Effector memory CD8-positive, alpha-beta T cell (primary cell): ENCODE measurements at places on chromosomes 5 and 9.

DNA sequence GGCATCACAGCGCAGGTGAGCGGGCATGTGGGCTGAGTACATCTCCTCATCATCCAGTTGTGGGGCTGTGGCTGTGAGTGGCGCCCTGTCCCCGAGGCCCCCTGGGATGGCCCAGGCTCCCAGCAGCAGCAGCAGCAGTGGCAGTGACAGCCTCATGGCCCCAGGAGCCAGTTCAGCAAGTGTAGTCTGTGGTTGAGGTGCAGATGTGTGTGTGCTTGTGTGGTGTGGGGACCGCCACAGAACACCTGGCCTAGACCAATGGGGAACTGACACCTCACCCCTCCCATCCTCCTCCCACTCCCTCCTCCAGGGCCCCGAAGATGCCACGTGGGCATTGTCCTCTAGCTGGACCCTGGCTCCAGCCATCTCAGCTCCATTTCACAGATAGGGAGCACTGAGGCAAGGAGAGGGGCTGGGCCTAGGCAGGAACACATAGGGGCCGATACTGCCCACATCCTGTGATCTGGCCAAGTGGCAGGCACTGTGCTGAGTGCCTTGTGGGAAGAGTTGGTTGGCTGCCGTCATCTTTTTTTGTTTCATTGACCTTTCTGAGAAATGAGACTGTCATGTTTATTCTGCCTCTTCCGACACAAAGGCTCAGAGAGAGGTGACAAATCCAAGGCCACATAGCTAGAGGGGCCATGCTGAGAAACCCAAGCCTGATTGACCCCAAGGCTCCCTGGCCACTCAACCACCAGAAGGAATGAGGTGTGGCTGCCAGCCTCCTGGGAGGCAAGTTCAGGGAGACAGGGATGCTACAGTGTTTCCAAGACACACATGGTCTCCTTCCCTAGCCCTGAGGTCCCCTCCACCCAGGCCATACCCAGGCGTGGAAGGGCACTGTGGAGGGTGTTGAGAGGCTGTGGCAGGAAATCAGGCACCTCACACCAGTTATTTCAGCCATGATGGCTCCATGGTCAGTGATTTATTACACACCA is at the start of gene MZB1:
MZB1 (minus strand) TSS at position 213 of the 938 bp plus-strand sequence; CDS start at position 156, 57 bp downstream.
- DNase-seq, result peak; percentile 77

DNA sequence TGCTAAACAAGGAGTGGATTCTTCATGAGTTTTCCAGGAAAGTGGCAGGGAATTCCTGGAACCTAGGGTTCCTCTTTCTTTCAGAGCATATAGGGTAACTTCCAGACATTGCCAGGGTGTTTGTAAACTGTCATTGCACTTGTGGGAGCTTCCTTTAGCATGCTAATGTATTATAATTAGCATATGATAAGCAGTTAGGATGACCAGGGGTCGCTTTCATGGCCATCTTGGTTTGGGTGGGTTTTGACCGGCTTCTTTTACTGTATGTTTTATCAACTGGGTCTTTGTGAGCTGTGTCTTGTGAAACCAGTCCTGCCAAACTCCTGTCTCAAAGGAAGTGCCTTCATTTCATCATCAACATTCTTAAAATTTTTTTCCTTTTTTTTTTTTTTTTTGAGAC is 11.9 kb upstream of the MELK start:
- no peak for DNase-seq

DNA sequence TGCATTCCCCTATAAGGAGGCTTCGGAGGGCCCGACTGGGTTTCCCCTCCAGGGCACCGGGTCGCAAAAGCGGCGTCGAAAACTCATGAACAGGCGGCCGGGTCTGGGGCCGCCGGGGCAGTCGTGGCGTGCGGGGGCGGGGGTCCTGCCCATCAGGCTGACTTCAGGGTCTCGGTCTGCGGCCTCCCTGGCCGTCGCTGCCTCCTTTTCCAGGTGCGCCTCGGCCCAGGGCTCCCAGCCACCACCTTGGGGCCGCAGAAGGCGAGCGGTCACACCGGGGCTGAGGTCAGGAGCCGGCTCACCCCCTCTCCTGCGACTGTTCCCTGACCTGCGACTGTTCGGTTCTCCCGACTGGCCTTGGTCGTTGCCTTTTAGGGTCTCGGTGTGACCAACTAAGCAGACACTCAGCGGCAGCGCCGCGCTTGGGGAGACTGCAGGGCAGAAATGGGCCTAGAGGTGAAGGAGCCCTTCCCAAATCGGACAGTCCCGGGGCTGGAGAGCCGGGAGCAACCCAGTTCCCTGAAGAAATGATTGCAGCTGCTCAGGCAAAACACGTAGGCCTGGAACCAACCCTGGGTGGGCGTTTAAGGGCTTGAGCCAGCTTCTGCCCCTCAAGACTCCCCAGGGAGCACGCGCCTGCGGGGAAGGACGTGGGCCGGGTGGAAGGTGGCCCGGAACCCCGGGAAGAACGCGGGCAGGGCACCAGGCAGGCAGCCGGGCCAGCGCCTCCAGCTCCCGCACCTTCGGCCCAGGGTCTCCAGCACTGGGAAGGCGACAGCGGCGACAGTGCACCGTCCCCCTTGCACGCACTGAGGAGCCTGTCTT is 11.2 kb downstream of the IRX2 start:
- DNase-seq, result no peak

DNA sequence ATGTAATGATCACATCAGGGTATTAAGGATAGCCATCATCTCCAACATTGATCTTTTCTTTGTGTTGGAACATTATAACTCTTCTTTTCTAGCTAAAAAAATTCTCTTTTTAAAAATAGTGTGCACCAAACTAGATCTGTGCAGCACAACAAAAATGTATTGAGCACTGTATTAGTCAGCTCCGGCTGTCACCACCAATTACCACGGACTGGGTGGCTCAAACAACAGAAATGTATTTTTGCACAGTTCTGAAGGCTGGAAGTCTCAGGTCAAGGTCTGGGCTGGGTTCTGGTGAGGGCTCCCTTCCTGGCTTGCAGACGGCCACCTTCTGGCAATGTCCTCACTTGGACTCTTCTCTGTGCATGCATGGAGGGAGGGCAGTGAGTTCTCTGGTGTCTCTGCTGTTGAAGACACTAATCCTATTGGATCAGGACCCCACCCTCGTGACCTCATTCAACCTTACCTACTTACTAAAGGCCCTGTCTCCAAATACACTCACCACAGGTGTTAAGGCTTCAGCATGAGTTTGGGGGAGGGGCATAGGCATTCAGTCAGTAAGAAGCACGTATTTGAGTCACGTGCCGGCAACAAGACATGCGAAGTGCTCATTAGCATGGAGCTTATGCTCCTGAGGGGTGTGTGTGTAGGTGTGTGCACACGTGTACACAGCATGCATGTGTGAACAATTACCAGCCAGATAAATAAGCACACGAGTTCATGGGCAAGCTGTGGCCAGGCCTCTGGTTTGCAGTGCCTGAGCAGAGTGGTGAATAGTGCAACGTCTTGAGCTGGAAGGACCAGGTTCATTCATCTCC is 89.4 kb upstream of the SH3PXD2B start:
- no peak for DNase-seq

DNA sequence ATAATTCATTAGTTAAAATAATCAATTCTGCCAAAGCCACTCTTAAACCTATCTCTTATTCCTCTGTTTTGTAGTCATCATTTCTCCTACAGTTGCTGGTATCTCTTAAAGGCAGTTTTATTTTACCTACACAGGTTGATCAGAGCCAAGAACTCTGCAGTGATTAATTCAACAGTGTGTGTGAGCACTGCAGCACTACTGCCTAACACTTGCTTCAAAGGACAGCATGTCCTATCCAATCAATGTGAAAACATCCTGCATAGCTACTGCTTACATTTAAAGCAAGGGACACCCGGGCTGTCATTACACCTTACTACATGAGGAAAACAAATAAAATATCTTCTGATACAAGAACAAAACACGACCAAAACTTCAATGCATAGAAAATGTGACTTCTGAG is 45.1 kb upstream of the HK3 start:
- DNase-seq, result no peak

GRCh38 chr9:126854734-126855133 is 5.7 kb upstream of the ZBTB34 start:
- DNase-seq, result no peak

- DNase-seq, result no peak
Observed at GRCh38 chr5:16736158-16736995, 119.6 kb upstream of the RETREG1 start.

DNA sequence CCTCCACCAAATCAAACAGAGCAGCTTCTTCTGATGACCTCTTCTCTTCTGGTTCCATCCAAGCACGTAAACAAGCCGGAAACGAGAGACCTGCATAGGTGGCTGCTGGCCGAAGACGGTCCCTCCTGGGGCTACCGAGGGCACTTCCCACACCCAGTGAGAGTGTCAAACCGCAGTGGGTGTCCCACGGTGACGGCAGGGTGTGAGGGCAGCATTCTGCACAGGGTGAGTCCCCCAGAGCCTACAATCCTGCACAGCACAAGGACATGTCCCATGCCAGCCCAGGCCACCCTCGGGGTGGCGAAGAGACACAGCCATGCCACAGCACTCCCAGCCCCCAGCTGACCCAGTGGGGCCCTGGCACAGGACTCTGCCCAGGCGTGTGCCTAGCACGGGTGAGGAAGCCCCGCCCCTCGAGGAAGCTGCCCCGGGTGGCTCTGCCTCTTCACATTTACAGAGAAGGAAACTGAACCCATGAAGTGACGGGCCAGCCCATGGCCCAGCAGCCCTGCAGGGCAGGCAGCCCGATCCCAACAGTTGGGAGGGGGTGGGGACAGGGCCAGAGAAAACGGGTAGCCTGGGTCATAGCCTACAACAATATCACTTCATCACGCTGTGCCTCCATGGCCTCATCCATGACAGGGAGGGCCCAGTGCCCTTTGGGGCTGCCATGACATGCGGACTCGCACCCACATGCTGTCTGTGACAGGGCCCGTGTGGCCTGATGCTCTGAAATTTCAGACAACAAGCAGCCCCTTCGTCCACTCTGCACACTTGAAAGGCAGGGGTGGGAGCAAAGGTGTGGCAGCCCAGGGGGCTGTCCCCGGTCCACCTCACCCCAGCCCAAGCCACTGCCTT is 43.2 kb downstream of the SEMA4D start:
- no peak for DNase-seq

DNA sequence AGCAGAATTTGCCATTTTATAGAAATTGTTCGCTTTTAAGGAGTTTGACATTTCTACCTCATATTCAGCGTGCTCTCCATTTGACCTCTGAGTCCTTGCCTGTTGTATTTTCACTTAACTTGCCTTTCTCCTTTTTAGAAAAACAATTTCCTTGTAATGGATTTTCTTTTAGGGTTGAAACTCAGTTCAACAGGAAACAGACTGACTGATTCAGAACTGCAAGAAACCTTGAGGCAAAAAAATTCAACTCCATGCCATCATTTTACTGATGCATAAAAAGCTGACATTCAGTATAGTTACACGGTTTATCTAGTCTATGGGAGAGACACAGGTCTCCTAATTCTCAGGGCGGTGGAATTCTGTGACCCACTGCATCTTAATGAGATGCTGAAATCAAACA is 59.8 kb downstream of the MRPS30 start:
- no peak for DNase-seq

GRCh38 chr5:174305241-174305681 is 259.8 kb downstream of the NSG2 start:
- no peak for DNase-seq

DNA sequence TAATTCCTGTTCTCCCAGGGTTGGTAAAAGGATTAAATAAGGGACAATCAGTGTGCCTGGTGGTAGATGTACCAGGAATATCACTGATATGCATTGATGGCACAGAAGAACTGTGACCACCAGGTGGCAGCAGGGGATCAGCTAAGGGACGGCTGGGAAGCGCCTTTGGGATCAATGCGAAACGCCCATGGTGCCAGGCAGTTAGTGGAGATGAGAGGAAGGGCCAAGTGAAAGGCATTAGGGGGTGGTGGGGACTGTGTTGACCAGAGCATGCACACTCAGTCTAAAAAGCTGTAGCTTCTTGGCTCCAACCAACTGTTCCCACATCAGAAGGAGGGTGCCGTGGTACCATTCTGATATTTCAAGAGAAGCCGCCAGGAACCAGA is 55.6 kb downstream of the ARHGEF37 start:
- peak; percentile 8 for DNase-seq

GRCh38 chr5:98065261-98065909 is 708.1 kb upstream of the RGMB start:
- DNase-seq, result no peak

GRCh38 chr5:136208916-136209315 is 16.0 kb upstream of the SMIM32 start:
- no peak for DNase-seq

DNA sequence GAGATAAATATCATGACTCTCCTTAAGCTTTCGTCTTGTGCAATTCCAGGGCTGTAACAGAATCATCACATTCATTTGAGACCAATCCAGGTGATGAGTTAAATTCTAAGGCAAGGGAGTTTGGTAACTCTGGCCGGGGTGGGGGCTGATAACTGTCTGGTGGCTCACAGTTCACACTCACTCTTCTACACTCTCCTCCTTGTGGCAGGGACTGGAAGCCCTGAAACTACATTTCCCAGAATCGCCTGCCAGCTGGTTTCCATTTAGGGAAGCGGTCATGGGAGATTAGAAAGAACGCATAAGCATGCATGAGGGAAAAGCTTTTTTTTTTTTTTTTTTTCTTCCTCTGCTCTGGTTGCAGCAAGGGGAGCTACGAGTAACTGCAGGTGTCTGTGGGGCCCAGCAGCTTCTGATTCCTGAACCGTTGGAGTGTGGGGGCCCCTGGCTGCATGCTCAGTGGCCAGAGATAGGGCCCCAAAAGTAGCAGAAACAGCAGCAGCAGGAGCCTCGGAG is 154.8 kb upstream of the TBC1D2 start:
- DNase-seq, result no peak

- no peak for DNase-seq
Observed at GRCh38 chr5:116011046-116011445, 21.2 kb upstream of the ARL14EPL start.

- no peak for DNase-seq
Observed at GRCh38 chr5:170353011-170353761, 36.0 kb downstream of the KCNMB1 start.

- DNase-seq, result no peak
Observed at GRCh38 chr5:165999693-166000320, 2291.6 kb upstream of the WWC1 start.

- DNase-seq, result no peak
Observed at GRCh38 chr9:18255747-18256146, 218.2 kb upstream of the ADAMTSL1 start.

DNA sequence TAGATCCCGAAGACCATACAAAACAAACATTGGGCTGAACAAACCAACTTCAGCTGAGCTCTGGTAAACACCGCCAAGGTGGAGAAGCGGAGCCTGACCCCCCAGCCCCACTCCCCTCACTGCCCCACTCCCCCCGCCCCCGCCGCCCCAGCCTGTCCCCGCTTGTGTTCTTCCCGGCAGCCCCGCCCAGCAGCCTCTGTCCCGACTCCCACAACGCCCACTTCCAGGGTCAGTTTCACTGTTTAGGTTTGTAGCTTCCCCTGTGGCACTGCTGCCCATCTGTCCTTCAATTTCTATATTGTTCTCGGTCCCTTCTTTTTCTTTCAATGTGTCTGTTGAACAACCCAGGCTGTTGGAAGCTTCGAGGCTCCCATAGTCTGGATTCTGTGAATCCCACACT is 112.0 kb upstream of the CACNA1B start:
- DNase-seq, result no peak
